ENCODE measurements at places on chromosomes 16 and 17. TPM values are rescaled to one million over a fixed set of nuclear protein-coding genes. Genes with fewer than 3 reads are reported as not detected.

DNA sequence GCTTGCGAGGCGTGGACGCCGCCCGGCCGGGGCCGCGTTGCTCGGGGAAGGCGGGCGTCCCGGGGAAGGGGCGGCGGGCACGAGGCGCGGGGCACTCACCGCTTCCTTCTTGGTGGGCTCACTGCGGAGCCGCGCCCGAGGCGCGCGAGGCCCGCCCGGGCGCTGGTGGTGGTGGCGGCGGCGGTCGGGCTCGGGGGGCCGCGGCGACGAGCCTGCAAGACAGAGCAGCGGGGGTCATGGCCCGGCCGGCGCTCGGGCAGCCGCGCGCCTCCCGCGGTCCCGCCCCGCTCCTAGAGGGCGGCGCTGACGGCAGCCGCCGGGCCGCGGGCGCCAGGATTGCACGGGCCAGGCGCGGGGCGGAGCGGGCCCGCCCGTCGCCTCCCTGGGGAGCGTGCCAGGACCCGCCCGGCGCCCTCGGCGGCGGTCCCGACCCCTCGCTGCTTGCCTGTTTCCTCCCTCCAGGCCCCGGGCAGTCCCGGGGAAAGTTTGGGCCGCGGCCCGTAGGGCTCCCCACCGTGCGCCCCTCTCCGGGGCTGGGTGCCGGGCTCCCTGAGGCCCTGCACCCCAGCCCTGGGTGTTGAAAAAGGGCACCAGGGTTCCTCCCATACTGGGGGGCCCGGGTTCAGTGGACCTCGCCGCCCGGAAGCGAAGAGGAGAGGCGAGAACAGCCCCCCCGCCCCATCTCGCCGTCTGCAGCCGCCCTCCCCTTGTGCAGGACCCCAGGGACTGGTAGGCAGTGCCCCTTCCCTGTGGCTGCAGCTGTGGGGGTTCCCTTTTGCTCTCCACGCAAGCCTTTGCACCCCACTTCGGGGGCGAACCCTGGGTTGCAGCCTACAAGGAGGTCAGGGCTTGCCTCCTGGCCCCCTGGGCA, at the start of gene C16orf74:
TSS of gene C16orf74 (minus strand) at position 270 of the 871 bp plus-strand sequence. CDS start 15,879 bp downstream, outside the sequence.
- DNase-seq = peak; percentile 75

DNA sequence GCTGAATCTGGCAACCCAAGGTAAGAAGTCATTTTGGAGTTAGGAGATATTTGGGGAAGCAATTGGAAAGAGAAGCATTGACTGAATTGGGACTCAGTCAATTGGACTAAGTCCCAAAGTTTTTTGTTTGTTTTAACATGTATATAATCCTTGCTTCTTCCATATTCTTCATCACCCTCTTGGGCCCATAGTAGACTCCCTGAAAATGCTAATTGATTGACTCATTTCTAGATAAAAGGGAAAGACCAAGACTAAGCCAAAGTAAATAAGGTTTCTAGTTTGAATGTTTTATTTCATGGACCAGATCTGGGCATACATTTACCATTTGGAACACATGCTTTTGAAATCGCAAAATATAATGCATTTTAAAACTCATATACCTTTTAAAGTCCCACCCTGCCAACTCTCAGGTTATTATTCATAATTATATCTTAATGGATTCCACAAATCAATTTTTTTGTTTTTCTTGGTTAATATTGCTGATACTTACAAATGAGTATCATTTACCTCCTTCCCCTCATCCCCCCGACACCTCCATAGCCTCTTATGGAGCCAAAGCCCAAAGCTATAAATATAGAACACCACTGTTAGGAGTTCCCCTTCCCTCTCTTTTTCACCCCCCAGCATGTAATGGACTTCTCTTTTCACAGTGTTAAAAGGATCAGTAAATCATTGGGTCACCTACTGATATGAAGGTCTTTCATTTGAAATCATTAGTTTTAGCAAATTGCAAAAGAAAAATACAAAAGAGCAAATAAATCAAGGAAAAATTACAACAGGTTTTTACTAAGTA, 674.0 kb upstream of the SOX9 start:
- DNase-seq = no peak

DNA sequence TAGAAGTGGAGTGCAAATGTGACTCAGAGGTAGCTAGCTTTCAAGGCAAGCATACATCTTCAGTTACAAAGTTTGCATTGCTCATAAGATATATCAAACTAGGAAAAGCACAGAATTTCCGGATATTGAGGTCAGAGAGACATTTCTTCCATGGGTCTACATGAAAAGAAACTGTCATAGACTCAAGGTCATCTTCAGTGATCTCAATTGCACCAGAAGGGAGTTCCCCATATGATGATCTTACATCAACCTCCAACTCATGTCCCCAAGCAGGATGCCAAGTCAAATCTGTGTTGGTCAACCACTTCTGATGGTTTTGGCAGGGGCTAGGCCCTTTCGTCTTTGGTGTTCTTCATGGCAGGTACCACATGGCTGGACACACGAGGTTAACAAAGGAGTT, 459.9 kb upstream of the MAF start:
- DNase-seq = no peak

GRCh38 chr16:79498928-79499327, 101.6 kb downstream of the MAF start:
- no peak for DNase-seq

The CCDC137 gene
- total RNA-seq = 4.8 TPM

GRCh38 chr17:56785405-56785804, 48.3 kb downstream of the C17orf67 start:
- DNase-seq = no peak

DNA sequence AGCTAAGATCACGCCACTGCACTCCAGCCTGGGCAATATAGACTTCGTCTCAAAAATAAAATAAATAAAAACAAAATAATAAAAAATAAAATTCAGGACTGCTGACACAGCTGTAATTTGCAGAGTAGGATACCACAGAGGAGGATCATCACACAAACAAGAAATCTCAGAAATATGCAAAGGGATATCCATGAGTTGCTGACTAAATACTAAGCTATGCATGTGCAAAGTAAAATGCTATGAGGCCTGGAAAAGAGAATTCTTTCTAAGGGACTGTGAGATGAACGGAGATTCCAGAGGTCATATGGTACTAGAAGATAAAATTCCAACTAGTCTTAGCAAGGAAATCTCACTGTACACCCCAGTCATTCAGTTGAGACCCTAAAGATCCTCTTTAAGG, 74.8 kb downstream of the SLC39A11 start:
- no peak for DNase-seq

The KRTAP9-4 gene
- not detected for total RNA-seq
